ENCODE measurements at places on chromosomes 3 and 15. TPM values are rescaled to one million over a fixed set of nuclear protein-coding genes. Genes with fewer than 3 reads are reported as not detected.

GCHFR gene
- total RNA-seq = 4.7 TPM

KCNMB3 gene
- 1.7 TPM for total RNA-seq

IQCF5 gene
- not detected for total RNA-seq

GOLGA6L24 gene
- total RNA-seq = not detected

GABRR3 gene
- total RNA-seq = under 0.01 TPM

GHSR gene
- not detected for total RNA-seq

RPL35A gene
- 704 TPM for total RNA-seq

All from temporal lobe (tissue), 4 donors.